A172 (cell line): ENCODE measurements at places on chromosomes 7 and 10.

DNA sequence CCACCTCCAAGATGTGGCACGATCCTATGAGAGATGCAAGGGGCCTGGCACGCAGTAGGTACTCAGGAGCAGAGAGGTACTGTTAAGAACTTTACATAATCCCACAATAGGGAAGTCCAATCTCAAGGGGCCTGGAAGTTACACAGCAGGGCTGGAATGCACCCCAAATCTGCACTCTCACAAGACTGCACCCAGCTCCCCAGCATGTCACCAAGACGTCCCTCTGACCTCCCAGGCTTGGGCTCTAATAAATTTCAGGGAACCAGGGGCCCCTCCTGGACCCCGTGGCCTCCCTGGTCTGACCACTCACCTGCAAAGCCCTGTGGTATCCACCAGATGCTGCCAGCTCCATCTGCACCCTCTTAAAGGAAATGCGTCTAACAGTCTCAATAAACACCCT, 94.9 kb downstream of the OAT start:
- no peak for DNase-seq

- no peak for DNase-seq
Observed at GRCh38 chr7:2608921-2609411, 22.8 kb upstream of the TTYH3 start.

DNA sequence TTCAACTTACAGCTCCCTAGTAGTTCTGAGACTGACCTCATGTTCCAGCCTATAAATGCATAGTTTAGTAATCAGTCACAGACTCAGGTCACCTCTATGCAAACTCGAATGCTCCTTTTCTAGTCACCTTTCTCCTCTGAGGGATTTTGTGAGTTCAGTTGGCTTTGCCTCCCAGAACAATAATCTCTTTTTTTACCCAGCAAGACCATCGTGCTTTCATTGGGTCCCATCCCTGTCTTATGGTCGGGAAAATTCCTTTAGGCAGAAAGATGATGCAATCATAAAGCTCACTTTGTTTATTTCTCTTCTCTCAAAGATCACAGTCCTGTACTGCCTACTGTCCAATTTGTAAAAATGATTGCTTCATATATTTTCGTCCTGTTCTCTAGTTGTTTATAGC, 38.4 kb downstream of the TWIST1 start:
- DNase-seq = peak; percentile 41

- DNase-seq = no peak
Observed at GRCh38 chr10:24418532-24418931, 209.6 kb downstream of the KIAA1217 start.

DNA sequence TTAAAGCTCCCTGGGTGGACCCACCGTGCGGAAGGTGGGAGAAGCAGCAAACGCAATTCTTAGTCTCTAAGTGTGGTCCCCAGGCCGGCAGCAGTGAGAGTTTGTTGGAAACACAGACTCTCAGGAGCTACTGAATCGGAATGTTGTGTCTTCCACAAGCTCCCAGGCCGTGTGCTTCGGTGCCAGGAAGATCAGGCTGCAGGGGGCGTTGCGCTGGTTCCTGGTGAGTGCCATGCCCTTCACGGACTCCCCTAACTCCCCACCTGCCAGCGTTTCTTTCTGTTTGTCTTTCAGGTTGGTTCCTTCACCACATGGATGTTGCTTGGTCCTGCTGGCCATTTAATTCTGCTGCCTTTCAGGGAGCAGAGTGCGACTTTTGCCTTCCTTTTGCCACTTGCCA, 91.2 kb upstream of the PITRM1 start:
- DNase-seq = no peak

- DNase-seq = peak; percentile 90
Observed at GRCh38 chr7:23895666-23896096, 185.7 kb downstream of the STK31 start.

DNA sequence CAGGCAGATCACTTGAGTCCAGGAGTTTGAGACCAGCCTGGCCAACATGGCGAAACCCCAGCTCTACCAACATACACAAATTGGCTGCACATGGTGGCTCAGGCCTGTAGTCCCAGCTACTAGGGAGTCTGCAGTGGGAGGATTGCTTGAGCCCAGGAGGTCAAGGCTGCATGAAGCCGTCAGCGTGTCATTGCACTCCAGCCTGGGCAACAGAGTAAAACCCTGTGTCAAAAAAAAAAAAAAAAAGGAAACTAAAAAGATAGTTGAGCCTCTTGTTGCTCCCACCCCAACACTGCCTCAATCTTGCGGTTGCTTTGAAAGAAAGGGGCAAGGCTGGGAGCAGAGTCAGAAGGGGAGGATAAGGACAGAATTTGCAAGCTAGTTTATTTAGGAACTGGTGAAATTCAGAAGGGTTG, 69.9 kb downstream of the SYPL1 start:
- no peak for DNase-seq

- DNase-seq = peak; percentile 71
Observed at GRCh38 chr7:159012353-159013069, 132.2 kb downstream of the VIPR2 start.

DNA sequence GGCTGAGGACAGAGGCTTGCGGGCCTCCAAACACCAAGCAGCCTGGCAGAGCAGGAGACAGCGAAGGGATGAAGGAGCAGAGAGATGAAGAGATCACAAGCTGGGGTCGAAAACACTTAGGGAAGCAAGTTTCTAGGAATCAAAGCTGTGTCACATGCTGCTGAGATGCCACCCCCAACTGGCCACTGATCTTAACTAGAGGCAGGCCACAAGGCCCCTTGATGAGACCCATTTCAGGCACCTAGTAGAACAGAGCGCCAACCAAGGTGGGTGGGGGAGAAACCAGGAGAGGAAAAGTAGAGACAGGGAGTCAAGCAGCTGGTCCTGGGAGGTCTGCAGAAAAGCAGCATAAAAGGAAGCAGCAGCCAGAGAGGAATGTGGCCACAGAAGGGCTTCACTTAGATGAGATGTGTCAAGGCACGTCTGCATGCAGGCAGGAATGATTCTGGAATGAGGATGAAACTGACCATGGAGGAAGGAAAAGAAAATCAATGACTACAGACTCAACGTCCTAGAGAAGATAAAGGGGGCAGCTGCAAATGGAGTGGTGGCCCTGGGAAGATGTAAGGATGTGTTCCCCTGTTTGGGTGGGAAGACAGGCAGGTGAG, 85.0 kb upstream of the DDC start:
- no peak for DNase-seq

- peak; percentile 5 for DNase-seq
Observed at GRCh38 chr10:17394854-17395253, 59.5 kb downstream of the ST8SIA6 start.

DNA sequence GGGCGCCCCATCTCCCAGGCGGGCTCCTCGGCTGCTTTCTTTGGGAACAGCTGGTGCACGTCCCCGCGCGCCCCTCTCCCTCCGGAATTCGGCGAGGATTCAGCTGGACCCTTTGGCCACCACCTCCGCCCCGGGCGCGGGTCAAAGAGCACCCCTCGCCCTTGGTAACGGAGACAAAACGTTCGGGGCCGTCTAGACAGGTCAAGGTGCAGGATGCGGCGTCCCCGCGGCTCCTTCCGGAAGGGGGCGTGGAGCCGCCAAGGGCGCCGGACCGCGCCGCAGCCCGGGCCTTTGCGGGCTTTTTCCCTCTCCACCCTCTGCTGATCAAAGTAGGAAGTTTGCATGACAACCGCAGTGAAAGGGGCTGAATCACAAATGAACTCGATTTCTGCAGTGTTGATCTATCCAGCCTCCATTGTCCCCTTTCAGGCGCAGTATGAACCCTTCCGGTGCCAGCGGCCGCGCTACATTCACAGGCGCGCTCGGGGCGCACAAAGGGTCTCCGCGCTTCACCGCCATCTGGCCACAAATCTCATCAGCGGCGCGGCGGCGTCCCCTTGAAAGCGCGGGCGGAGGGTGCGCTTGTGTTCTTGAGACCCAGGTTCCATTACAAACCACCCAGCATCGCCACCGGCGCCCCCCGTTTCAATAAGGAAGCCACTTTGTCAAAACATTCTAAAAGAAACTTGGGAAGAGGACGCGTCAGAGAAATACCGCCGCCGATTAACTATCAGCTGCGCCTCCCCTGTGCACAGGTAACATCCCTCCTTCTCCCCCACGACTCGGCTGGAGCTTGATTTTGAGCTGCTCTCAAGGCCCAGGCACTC, 36.4 kb downstream of the CNPY1 start:
- DNase-seq = no peak

- DNase-seq = peak; percentile 26
Observed at GRCh38 chr7:113892818-113893217, 26.0 kb downstream of the PPP1R3A start.

GRCh38 chr7:28706584-28706983, 251.5 kb downstream of the TRIL start:
- no peak for DNase-seq

DNA sequence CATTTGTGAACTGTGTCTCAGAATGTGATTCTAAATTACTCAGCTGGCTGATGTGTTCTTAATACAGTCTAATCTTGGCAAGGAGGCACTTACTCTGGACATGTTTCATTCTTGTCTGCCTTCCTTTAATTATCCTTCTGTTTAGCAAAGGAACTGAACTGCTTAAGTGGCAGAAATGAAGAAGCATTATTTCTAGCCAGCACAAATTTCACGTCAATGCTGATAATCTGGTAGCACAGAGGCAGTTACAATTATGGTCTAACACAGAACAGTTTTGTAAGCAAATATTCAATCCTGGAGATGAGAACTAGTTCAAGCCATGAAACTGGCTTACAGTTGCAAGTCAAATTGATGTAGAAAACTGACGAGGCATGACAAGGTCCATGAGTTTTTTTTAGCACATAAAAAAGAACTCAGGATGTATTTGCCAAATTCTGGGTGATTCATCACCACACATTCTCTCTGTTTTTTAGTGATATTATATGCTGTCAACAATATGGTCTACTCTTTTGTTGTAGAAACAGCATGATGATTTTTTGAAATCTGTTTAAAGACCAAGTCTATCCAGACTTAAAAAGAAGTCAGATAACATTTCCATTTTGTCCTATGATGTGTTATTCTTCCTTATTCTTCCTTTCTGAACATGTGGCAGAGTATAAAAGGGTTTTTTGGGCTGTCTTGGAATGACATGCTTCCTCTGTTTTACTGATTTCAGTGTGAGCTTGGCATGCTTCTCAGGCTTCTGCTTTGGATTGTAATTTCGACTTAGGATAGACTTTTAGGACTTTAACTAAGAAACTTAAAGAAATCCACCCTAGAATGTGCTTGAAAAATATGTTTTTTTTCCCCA, 154.8 kb downstream of the DNAJB9 start:
- DNase-seq = no peak

- no peak for DNase-seq
Observed at GRCh38 chr7:101330011-101330484, 8.4 kb upstream of the IFT22 start.

GRCh38 chr7:113010377-113010776, 76.2 kb downstream of the GPR85 start:
- no peak for DNase-seq

GRCh38 chr7:126843336-126843735, 409.4 kb downstream of the GRM8 start:
- no peak for DNase-seq

DNA sequence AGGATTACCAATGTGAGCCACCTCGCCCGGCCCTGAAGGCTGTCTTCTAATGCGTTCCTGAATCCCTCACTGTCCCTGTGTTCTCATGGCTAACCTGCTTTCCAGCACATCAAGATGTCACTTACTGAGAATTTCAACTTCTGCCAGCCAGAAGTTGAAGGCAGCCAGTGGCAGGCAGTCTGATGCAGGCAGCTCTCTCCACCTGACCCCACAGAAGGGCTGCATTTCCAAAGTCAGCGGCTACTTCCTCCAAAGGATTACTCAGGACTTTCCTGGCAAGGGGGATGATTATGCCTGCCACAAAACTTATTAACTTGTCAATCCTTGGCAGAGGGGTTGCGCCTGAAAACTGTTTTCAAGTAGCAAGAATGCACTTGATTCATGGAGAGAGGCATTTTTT, 1219.4 kb downstream of the TYW1 start:
- peak; percentile 82 for DNase-seq
